ENCODE measurements at places on chromosomes 16 and 17. TPM values are rescaled to one million over a fixed set of nuclear protein-coding genes. Genes with fewer than 3 reads are reported as not detected.

IRX3 gene
- 0.33 TPM for total RNA-seq

TIMM22 gene
- total RNA-seq = 13.4 TPM

PDE6G gene
- total RNA-seq = not detected

CCL7 gene
- total RNA-seq = 0.33 TPM

GJD3 gene
- total RNA-seq = 3.9 TPM

KRTAP4-16 gene
- not detected for total RNA-seq

EEF2KMT gene
- 7.9 TPM for total RNA-seq

TPSD1 gene
- total RNA-seq = not detected

TP53TG3 gene
- not detected for total RNA-seq

NACA2 gene
- not detected for total RNA-seq

ZNF469 gene
- total RNA-seq = 1.3 TPM

SLC16A11 gene
- under 0.01 TPM for total RNA-seq

ACSM2A gene
- not detected for total RNA-seq

CLEC18B gene
- 0.77 TPM for total RNA-seq

CCL16 gene
- total RNA-seq = not detected

CLDN6 gene
- total RNA-seq = not detected

DPEP1 gene
- total RNA-seq = 0.17 TPM

PERCC1 gene
- not detected for total RNA-seq

HOXB7 gene
- 6.4 TPM for total RNA-seq

TTC19 gene
- total RNA-seq = 23.0 TPM

TBKBP1 gene
- 11.6 TPM for total RNA-seq

DPEP3 gene
- total RNA-seq = not detected

ABCC11 gene
- 0.17 TPM for total RNA-seq

MAP1LC3B gene
- 41.1 TPM for total RNA-seq

TNFSF13 gene
- total RNA-seq = 1.5 TPM

SEPTIN12 gene
- not detected for total RNA-seq

HCRT gene
- total RNA-seq = not detected

IGF2BP1 gene
- total RNA-seq = under 0.01 TPM

KRTAP4-3 gene
- total RNA-seq = not detected

MPP2 gene
- total RNA-seq = 1.3 TPM

HELZ gene
- 28.1 TPM for total RNA-seq

TBC1D28 gene
- total RNA-seq = not detected

NPIPB13 gene
- 1.3 TPM for total RNA-seq

KRT16 gene
- not detected for total RNA-seq

CRHR1 gene
- not detected for total RNA-seq

MYO15A gene
- total RNA-seq = 0.77 TPM

ZNF423 gene
- 0.17 TPM for total RNA-seq

AANAT gene
- not detected for total RNA-seq

TSPAN10 gene
- total RNA-seq = 3.0 TPM

GPT2 gene
- total RNA-seq = 10.3 TPM

NKD1 gene
- under 0.01 TPM for total RNA-seq

KRT24 gene
- not detected for total RNA-seq

CCDC144A gene
- 12.3 TPM for total RNA-seq

KRT40 gene
- total RNA-seq = not detected

Measured in fibroblast of lung (primary cell).